Tibial nerve (tissue), 4 donors: ENCODE measurements at places on chromosomes 13 and 19. TPM values are rescaled to one million over a fixed set of nuclear protein-coding genes. Genes with fewer than 3 reads are reported as not detected.

POSTN gene
- total RNA-seq = 79.1 TPM

ATP7B gene
- 6.8 TPM for total RNA-seq

C19orf53 gene
- total RNA-seq = 290 TPM

CRX gene
- total RNA-seq = not detected

ZNF525 gene
- 9.6 TPM for total RNA-seq

FGF21 gene
- not detected for total RNA-seq

- no peak for DNase-seq
These were observed 7.5 kb upstream of the ZNF525 start for GRCh38 chr19:53357821-53358581.

- DNase-seq = no peak
These were observed 12.3 kb downstream of the SLC15A1 start for GRCh38 chr13:98740131-98740530.

- DNase-seq = no peak
These were observed 31.7 kb downstream of the DNAJC15 start for GRCh38 chr13:43054803-43055802.

DNA sequence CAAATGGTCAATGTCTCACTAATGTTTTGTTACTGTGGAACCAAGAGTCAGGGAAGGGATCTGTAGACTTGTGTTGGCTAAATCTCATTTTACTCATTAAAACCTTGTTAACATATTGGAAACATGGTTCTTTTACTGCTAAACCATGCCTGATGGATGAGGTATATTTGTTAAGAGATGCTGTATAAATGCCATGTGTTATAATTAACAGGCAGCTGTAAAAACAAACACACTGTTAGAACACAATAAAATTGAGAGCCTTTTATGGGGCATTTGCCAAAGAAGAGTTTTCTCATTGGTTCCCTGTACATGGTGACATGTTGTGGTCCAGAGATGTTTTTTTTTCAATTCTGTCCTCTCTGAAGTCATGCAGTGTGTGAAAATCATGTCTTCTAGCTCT is 121.9 kb downstream of the ESD start:
- DNase-seq = no peak

DNA sequence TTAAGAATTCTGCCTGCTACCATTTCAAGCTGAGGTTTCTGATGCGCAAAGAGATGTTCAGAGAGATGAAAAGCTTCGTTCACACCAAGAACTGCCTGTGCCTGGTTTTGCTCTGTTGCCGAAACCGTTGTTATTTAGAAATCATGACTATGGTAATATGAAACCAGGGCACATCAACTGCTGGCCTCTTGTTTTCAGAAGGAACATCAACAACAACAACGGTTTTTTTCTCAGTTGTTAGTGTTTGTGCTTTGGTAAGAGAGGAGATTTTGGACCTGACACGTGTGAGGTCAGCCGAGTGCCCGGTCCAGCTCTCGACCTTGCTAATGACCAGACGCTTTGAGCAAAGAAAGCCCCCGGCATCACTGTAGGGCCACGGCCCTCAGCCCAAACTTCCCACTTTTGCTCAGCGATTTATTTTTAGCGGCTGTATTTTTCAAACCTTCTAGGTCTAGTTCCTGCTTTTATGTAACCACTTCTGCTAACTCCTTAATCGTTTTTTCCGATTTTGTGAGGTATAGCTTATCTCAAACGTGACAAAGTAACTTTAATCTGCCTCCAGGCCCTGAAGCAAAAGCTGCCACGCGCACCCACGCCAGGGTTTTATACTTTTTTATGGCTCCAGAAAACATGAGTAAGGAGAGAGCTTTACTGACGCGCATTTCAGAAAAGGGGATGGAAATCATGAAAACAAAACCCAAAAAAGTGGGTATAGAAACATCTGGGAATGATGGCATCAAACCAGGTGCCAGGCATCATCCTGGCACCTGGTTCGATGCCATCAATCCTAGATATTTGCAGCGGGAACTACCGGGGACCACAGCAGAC is 42.0 kb downstream of the KLF2 start:
- no peak for DNase-seq
